ENCODE measurements at places on chromosomes 11 and 22.

DNA sequence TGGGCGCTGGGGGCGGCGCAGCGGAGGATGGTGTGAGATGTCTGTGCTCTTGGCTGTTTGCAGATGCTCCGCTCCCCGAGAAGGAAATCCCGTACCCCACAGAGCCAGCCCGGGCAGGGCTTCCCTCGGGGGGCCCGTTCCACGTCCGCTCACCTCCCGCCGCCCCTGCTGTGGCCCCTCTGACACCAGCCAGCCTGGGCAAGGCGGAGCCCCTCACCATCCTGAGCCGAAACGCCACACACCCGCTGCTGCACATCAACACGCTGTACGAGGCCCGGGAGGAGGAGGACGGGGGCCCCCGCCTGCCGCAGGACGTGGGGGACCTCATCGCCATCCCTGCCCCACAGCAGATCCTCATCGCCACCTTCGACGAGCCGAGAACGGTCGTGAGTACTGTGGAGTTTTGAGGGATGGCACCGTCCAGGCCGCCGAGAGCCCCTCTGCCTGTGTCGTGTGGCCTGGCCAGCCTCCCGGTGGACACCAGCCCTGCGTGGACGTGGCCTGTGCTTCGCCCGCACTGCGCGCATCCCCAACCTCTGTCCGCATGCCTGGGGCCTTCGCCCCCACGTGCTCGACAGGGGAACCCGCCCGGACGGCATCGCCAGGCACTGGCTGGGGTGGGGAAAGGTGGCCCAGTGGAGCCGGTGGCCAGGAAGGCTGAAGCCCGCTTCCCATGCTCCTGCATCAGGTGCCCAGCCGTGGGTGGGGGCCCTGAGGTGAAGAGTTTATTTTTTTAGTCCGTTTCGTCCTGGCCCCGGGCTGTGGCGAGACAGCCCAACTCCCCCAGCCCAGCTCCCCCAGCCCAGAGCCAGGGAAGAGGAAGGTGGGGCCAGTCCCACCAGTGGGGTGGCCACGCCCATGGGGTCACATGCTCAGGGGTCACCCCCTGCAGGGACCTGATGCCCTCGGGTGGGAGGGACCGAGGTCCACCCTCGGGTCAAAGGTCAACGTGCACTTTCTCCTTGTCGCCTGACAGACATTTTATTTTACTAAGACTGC, 6.5 kb upstream of the TRABD start:
- no peak for DNase-seq

DNA sequence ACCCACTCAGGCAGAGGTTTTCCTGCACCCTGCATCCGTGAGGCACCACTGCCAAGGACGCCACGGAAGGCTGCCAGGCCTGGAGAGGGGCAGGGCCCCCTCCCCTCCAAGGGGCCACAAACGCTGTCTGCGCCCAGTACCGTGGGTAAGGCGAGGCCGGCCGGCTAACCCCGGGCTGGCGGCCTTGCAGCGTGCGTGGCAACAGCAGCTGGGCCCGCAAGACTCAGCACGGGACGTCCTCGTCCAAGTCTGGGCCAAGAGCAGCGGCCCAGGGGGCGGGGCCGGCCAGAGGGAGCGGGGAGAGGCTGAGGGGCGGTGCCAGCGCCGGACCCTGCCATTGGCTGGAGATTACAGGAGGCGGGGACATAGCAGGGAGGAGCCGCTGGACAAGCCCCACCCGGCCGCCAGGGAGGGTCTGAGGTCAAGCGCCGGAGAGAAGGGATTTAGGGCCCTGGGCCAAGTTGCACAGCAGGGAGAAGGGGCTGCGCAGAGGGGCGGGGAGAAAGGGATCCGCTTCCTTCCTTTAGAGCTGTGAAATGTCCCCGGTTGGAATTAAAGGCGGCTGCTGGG, 16.0 kb downstream of the SLC43A1 start:
- DNase-seq, result no peak

DNA sequence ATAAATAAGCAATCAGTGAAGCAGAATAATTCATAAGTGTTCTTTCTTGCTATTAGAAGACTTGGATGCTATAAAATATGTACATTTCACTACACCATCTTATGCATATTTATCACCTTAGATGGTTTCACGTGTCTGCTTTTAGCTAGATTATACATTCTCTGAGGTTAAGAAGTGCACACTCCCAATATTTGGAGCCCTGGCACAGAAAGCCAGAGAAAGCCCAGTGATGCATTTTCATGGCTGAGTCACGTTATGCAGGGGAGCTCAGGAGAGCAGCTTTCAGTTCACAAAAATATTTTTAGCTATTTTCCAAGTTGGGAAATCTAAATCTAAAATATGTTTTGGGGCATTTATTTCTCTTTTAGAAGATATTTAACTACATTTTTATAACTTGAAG, 5.1 kb upstream of the TP53AIP1 start:
- no peak for DNase-seq

- DNase-seq, result no peak
Observed at GRCh38 chr11:207863-208180, 314 bp downstream of the RIC8A start.

GRCh38 chr11:94793822-94794221, 25.7 kb downstream of the AMOTL1 start:
- no peak for DNase-seq

Measured in activated CD8-positive, alpha-beta memory T cell treated with anti-CD3 and anti-CD28 coated beads for 1 hour (primary cell).